ENCODE measurements at places on chromosomes 11 and 22. TPM values are rescaled to one million over a fixed set of nuclear protein-coding genes. Genes with fewer than 3 reads are reported as not detected.

The SLC6A5 gene
- total RNA-seq = not detected

The MMP10 gene
- total RNA-seq = not detected

The CPT1A gene
- 50.2 TPM for total RNA-seq

The MS4A6E gene
- total RNA-seq = not detected

The FGF3 gene
- not detected for total RNA-seq
